COLO829 (cell line): ENCODE measurements at places on chromosomes 6 and 20.
A peak's percentile ranks its signal among the peaks of the same experiment; 100 is the strongest.

DNA sequence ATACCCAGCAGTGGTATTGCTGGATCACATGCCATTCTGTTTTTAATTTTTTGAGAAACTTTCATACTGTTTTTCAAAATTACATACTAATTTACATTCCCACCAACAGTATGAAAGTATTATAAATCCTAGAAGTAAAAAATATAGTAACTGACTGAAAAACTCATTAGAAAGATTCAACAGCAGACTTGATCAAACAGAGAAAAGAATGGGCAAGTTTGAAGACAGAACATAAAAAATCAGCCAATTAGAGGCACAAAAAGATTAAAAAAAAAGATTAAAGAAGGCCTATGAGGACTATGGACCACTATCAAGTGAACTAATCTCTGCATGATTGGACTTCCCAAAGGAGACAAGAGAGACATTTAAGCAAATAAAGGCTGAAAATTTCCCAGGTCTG, 144.0 kb upstream of the GRIK2 start:
- DNase-seq: no peak

- no peak for DNase-seq
Observed at GRCh38 chr20:9985281-9985680, 49.5 kb upstream of the ANKEF1 start.

- DNase-seq: no peak
Observed at GRCh38 chr20:40410028-40410427, 279.0 kb downstream of the MAFB start.

DNA sequence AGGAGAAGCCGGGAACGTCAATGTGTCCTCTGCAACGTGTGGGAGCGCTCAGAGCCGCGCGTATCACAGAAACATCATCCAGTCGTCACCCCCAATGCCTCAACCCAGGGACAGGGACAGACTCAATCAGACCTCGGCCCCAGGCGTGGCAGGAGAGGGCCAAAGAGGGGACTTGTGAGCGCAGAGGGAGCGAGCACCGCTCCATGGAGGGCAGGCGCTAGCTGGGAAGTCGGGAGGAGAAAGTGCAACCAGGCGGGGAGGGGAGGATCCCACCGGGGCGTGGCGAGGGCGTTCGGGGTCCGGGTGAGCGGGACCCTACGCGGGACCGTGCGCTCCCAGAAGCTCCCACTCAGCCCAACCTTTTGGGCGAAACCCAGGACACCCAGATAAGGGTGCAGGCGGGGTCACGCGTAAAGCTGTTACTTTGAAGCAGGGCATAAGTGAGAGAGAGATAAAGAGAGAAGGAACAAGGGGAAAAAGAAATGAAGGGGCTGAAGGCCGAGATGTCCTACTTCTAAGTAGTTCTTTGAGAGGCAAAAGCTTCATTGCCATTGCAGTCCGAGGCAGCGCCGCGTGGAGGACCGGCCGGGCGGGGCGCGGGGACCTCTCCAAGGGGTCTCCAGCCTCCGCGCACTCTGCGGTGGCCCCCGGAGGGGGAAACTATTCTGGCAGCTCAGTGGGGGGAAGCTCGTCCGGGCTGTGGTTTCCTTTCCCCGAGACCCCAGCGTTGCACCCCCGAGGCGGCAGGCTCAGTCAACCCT, 862 bp upstream of the SOBP start:
- DNase-seq: no peak

GRCh38 chr6:159104163-159104925, 59.6 kb upstream of the TAGAP start:
- peak; percentile 65 for DNase-seq

DNA sequence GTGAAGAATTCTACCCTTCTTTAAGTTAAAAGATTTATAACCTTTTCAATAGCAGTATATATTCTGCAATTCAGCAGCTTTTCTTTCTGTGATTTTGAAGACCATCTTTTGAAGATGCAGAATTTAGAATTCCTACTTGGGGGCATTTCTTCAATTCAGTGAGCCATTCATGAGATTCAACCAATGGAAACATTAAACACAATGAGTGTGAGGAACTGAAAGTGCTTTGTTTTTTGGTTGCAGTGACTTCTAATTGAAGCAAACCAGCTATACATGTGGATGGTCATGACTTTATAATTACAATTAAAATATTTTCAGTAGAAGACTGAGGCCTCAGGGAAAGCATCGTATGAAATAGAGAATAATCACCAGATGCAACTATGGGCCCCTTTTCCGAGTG, 108.3 kb downstream of the CARMIL1 start:
- DNase-seq: no peak

DNA sequence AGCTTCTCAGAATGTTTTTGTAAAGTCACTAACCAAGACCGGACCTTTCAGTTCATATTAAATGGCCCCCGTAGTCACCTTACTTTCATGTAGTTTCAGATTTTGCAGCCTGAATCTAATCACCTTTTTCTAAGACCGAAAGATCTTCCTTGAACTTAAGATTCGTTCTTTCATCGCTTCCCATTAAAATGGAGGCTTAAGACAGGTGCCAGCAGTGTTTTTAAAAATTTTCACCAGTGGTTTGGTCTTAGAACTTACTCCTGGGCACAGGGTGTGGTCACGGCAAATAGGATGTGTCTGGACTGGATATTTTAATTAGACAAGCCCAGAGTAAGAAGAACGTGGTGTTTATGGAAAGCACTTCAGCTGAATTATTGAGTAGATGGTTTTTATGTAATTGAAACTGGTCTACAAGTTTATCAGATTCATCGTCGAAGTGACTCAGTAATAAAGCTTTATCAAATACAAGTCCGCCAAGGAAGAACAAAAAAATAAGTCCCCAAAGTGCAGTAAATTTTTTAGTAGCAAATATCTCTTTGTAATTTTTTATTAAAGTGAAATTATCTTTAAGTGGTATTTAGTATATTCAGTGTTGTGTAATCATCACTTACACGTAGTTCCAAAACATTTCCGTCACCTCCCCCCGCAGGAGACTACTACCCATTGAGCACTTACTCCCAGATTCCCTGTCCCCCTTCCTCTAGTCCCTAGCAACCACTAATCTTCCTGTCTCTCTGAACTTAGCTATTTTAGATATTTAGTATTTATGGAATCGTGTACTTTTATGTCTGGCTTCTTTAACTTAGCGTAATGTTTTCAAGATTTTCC, 868 bp downstream of the SRSF3 start:
- DNase-seq: no peak

- DNase-seq: no peak
Observed at GRCh38 chr20:58219342-58219700, 9.1 kb downstream of the ANKRD60 start.

- DNase-seq: no peak
Observed at GRCh38 chr6:156776470-156776839, 723 bp upstream of the ARID1B start.

DNA sequence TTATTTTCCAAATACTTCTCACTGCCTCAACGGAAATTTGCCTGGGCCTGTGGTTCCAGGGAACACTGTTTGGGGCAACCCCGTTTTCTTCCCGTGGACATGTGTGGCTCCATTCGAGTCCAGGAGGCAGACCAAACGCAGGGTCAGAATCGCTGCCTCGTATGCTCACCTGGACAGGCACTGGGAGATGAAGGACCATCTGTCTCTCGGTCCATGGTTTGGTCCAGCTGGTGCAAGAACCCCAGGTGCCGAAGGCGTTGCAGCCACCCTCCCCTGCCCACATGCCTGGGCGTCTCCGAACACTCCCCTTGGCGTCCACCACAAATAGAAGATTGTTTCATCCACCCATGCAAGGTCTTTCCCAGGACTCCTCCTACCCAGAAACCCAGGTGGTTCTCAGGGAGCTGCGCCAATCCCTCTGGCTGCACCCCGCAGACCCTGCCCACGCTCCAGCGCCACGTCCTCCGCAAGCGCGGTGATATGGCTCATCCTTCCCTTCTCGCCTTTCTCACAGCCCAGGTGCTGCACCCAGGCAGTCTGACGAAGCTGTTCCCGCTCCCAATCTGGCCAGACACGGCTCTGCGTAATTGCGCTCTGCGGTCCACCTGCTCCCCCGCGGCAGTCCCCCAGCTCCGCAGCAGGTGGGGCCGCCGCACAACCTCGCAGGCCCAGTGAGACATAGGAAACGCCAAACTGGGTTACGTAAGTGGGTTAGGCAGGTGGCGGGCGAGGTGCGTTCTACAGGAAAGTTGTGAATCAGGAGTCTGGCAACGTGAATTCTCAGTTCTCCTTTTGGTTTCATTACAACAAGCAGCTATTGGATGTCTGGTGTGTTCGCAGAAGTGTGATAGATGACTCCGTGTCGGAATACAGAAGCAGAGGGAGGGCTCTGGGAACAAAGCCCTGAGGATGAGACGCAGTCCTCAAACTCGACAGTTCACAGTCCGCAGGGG, 146.2 kb upstream of the ECI2 start:
- no peak for DNase-seq

DNA sequence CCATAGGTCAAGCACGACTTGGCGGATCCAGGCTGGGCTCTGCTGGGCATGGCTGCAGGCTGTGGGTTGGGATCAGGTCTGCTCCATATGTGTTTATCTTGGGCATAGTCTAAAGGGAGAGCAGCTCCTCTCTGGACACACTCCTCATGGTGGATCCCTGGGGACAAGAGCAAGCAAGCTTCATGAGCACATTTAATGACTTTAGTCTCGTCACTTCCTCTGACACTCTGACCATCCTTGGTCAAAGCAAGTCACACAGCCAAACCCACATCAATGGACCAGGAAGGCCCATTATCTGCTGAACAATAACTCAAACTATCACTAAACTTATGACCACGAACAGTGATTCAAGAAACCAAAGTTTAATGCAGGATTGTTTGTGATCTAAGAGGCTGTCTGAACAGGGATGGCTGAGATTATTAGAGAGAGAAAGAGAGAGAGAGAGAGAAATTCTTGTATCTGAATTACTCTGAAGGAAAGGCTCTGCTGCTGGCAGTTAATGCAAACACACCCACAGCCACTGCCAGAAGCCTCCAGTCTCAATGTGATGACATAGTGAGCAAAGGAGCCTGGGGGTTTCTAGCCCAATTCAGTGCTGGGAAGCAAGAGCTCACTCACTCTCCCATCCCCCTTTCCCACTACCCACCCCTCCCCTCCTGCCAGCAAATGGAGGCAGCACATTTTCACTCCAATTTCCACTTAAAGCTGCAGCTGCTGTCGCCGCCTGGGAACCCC, 490.2 kb upstream of the SULF2 start:
- DNase-seq: no peak

- no peak for DNase-seq
Observed at GRCh38 chr6:166419286-166419685, 36.5 kb upstream of the MPC1 start.

DNA sequence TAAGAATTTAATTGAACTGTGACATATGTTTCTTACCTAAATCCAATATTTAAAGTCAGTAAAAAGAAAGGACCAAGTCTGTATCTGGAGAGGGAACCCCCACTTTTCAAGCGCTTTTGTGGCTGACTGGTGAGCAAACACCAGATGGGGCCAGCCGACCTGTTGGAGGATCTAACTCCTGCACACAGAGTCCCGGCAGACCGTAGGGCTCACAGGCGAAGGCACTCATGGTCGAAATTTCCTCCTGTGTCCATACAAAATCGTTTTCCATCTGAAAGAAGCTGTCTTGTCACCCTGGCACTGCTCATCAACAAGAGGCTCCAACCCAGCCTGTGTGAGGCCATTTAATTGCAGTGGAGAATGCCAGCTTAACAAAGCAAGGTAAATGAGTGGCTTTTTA, 94.0 kb downstream of the SCML4 start:
- DNase-seq: no peak

GRCh38 chr6:9514146-9514545, 900.7 kb downstream of the TFAP2A start:
- no peak for DNase-seq

DNA sequence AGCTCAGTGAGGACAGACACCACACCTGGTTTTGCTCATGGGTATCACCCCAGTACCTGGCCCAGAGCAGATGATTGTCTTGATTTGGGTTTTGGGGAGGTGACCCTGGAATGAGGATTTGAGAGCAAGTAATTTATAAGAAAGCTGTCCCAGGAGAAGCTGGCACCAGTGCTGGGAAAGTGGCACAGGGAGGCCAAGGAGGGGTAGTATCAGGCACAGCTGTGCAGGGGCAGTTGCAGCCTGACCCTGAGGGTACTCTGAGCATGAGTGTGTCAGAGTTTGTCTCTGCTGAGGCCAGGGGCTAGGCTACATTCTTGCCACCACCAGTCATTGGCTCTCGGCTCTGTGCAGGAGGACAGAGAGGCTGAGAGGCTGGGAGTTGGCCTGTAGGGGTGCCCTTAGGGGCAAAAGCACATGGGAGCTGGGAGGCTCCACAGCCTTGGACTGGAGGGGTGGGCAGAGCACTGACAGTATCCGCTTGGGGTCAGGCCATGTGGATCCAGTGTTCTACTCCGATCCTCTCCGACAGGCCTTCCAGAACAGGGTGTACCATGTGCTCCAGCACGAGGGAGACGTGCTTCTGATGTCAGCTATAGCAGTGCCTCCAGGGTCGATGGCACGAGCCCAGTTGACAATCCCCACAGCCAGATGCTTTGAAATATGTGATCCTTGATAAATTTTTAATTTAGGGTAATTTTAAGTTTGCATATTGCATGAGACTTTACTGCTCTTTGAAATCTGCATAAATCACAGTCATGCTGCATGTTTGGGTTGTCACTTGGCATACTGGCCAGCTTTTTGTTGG, 121.3 kb downstream of the PHACTR3 start:
- no peak for DNase-seq

DNA sequence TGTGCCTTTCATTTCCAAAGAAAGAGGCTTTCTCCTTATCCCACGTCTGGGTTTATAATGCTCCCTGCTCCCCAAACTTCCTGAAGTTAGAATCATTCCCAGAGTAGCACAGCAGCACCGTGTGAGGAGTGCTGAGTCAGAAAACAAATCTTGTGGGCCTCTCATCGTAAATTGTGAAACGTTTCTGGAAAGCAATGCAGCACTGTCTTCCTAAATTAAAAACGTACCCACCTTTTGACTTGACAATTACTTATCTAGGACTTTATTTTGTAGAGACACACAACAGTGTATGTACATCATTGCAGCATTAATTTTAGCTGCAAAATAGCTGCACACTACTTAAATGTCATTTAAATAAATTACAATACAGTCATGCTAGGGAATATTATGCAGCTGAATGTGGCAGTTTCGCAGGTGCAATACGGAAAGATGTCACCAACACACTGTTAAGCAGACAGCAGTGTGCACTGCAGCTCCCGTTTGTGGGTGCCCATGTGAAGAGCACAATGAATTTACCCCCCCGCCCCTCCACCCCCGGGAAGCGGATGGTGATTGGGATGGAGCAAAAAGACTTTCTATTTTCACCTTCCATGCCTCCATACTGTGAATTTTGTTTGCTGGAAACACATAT, 30.8 kb downstream of the RRBP1 start:
- no peak for DNase-seq

GRCh38 chr6:101668496-101669030, 275.1 kb downstream of the GRIK2 start:
- DNase-seq: no peak
